RPMI7951 (cell line): ENCODE measurements at places on chromosomes 1 and 21. TPM values are rescaled to one million over a fixed set of nuclear protein-coding genes. Genes with fewer than 3 reads are reported as not detected.

DNA sequence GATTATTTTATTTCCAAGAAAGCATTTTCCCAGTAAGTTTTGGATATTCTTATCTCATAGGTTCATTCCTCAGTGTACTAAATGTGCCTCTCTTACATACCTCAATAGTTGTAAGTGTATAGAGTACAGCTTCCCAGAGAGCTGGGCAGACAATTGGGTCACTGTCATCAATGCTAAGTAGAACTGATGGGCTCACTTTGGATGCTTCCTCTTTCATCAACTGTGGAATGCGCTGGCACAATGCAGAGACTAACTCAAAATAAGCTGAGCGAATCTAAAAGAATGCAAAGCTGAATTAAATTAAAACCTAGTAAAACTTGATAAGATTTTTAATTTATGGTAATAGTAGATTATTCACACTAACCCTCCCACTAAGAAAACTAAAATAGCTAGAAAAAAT is 21.5 kb downstream of the LTN1 start:
- DNase-seq, result no peak

DNA sequence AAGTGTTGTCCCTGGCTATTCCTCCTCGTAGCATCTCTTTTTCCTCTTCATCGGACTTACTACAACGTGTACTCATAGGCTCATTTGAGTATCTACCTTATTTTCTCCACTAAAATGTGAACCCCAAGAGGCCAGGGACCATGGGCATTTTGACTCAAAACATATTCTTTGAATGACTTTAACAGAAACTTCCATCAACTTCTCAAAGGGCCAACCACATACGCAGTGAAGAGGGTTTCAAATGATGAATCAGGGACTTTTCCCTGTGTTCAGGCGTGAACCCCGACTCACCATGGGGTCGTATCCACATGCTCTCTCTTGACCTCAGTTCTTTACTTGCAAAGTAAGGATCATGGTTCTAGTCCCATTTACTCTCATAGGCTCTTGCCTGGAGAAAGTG is 20.2 kb upstream of the GPR137B start:
- DNase-seq, result no peak

- peak; percentile 37 for DNase-seq
Measured at GRCh38 chr1:149845416-149845815, 54.0 kb upstream of the BOLA1 start.

The GBP4 gene
- total RNA-seq, result 0.60 and 0.78 TPM in 2 replicates

The CGN gene
- under 0.01 and 0.10 TPM in 2 replicates for total RNA-seq
